Activated T-cell treated with anti-CD3 and anti-CD28 coated beads, Interleukin-2, amount 50 U/mL, for 24 hours (primary cell): ENCODE measurements at places on chromosomes 2 and 18.
A peak's percentile ranks its signal among the peaks of the same experiment; 100 is the strongest.

- no peak for DNase-seq
Measured at GRCh38 chr2:196983934-196984333, 57.4 kb upstream of the PGAP1 start.

- no peak for DNase-seq
Measured at GRCh38 chr2:197813093-197813787, 8.8 kb downstream of the PLCL1 start.

GRCh38 chr2:135798275-135798705 is 38.7 kb downstream of the LCT start:
- no peak for DNase-seq

GRCh38 chr18:37309059-37309458 is 256.5 kb downstream of the CELF4 start:
- no peak for DNase-seq

GRCh38 chr2:219636941-219637841 is 9.8 kb downstream of the SLC4A3 start:
- no peak for DNase-seq

DNA sequence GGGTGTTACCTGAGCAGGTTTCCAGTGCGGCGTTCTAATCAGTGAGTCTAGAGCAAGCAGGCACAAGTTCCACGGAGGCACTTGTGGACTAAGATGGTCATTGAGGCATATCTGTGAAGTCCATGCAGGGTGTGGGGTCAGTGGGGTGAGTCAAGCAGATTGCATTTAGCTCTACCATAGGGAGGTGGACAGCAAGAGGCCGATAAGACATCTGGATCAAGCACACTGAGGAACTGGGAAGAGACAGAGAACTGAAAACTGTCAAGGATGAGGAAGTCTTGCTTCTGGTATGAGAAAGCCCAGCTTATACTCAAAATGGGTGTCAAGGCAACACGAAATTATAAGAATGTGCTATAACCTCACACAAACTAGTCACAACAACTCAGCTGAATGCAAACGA is 61.2 kb upstream of the SLC39A10 start:
- no peak for DNase-seq

DNA sequence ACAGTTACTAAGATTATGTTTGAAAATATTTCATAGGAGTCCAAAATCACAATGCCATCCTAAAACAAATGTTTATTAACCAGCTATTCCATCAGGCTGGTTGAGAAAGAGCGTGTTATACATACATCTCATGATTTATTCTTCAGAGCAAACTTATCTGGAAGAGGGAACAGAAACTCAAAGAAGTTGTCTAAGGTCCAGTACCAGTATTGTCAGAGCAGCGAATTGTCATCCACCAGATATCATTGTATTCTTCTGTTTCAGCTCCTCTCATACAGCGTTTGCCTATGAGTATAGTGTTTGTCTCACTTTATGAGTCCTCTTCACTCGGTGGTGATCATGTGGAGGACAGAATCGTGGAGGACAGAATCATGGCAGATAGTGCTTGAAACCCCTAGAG is 238.2 kb downstream of the OSR1 start:
- DNase-seq: no peak

- no peak for DNase-seq
Measured at GRCh38 chr2:144519934-144520731, at the start of gene ZEB2. TSS of gene ZEB2 (minus strand) at chr2:144520119. CDS start at chr2:144517350, 2,769 bp downstream.

- DNase-seq: no peak
Measured at GRCh38 chr2:217163987-217164386, 304.1 kb upstream of the TNP1 start.

DNA sequence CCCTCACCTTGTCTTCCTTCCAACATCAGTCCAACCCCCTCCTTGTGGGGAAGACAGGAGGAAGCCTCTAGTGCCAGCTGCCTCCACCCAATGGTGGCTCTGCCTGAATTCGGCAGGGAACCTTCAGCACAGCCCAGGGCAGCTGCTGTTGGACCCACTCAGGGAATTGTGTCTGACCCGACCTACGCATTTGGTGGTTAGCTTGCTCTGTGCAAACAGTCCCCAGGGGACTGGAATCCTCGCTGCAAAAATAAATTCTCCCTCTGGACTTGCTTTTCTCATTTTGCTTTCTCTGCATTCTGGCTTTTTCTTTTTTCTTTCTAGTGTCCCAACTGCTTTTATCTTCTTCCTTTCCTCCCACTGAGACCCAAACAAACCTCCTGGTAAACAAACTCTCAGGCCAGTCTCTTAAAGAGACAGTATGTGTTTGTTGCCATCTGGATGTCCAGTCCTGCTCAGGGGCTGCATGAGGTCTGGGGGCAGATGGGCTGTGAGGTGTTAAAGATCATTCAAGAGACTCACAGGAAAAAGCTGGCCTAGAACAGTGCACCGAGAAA is 137.7 kb upstream of the HAAO start:
- no peak for DNase-seq

DNA sequence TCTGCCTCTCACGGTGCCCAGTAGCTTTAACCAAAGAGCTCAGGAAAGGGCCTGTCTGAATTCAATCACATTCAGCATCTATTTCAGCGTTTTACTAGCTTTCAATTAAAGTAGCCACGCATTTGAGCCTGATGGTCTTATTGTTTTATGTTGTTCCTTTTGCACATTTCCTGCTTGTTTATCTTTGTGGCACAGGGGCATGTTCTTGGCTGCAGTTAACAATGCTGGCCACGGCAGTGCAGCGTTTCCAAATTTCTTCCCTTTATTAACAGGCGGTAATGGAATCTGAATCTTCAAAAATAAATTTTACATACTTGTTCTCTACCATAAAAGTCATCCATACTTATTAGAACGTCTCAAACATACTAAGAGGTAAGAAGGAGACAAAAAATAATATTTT is 46.2 kb downstream of the HPCAL1 start:
- no peak for DNase-seq

DNA sequence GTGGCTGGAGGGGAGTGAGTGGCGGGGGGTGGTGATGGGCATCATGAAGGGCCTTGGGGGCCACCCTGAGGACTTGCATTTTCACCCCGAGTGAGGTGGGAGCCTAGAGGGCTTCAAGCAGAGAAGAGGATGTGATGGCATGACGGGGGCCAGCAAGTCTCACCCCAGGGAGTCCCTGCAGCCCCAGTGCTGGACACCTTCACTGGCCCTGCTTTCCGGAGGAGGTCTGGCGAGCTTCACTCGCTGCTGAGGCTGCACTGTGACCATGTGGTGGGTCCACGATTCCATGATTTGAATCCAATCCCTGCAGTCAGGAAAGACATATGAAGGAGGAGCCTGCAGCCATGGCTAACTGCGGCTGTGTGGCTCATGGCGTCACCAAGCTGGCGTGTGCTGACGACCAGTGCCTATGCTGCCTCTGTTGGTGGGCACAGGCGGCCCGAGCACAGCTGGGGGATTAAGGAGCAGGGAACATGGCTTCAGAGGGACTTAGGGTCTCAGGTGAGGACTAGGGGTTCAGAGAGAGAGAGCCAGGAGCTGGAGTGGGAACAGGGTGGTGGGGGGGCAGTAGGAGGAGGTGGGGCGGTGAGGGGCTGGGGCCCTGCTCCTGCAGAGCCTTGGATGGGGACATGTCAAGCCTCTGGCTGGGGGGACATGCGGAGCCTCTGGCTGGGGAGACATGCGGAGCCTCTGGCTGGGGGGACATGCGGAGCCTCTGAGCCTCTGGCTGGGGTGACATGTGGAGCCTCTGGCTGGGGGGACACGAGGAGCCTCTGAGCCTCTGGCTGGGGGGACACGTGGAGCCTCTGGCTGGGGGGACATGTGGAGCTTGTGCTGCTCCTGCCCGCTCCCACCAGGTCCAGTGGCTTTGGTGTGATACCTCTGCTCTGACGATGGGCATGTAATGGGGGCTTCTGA is 3.6 kb downstream of the ZAP70 start:
- DNase-seq: peak; percentile 51

DNA sequence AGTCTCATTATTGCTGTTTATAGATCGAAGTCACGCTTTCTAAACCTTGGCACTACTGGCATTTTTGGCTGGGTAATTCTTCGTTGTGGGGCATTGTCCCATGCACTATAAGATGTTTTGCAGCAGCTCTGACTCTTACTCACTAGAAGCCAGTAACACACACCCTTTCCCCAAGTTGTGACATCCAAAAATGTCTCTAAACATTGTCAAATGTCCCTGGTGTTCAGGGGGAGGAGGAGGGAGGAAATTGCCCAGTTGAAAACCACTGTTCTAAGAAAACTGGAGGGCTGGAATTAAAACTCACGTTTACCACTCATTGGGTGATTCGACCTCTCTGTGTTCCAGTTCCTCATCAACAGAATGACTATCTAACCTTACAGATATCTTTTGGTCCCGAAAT is 115.7 kb upstream of the KLF7 start:
- no peak for DNase-seq

DNA sequence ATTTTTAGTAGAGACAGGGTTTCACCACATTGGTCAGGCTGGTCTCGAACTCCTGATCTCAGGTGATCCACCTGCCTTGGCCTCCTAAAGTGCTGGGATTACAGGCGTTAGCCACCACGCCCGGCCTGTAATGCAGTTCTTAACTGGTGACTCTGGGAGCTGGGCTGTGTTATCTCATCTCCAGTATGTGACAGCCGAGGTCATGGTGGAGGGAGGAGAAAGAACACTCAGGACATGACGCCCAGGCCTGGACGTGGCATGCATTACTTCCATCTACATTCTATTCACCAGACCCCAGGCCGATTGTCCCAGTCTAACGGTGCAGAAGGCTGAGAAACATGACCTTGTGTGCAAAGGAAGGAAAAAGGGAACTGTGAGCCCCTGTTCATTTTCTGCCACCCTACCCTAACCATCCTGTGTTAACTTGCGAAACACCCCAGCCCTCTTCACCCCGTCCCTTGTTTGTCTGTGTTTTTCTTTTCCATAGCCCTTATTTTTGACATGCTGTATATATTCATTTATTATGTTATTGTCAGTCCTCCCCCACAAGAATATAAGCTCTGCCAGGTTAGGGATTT is 88.1 kb upstream of the ASAP2 start:
- no peak for DNase-seq

GRCh38 chr2:240298117-240298790 is 137.2 kb upstream of the GPC1 start:
- no peak for DNase-seq

GRCh38 chr2:234571620-234572407 is 74.9 kb upstream of the ARL4C start:
- DNase-seq: no peak

DNA sequence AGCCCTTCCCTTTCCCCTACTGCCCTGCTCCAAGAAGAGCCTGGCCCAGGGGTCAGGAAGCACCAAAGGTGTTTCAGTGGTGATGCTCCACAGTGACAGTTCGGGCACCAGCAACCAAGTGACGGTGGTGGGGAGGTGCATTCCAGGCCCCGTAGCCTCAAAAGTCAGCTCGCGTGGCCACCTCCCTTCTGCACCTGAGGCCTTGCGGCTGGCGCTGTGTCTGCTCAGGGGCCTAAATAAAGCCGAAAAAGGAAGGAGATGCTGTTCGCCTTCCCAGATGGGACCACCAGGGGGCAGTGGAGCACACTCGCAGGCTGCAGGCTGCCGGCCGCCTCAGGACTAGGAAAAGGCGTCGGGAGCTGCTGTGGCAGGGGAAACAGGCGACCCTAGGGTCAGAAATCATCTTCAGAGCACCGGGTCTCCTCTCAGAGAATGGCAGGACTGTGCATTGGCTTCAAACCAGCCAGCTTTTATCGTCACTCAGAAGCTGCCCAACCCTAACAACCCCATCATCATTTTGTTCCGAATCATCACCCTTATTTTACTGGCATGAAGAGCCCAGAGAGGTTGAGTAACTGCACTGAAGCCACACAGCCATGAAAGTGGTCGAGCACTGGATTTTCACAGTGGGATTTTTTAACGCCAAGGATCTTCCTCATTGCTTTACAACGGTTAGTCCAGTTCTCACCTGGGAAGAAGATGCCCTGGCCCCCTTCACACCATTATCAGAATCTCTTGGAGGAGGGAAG is 213.0 kb upstream of the CELF4 start:
- DNase-seq: peak; percentile 43

- no peak for DNase-seq
Measured at GRCh38 chr2:141316606-141317005, 814.2 kb downstream of the LRP1B start.

DNA sequence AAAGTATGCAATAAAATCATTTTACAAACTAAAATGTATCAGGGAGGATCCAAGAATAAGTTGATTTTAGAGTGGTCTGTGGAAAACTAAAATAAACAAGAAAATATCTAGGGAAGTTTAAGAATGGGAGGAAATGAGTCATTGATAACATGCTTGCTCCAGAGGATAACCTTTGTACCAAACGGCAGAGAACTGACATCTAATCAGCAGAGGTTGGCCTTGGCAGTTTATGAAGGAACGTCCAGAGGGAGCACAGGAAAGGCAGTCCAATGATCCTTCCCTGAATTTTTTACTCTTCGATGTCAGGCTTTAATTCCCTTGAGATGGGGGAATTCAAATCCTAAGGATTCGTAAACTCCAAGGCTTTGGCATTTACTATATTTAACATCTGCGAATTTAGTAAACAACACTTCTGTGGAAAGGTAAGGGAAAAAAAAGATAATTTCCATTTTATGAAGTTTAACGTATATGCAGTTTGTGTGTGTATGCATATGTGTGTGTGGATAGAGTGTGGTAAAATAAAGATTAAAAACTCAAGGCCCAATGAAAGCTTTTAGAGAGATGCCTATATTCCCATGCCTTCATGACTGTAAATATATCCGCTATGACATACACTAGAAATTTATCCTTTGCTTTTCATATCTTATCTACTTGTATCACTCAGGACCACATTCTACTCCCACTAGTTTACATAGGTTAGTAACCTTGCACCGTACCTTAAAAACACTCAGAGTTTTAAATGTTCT is 8.7 kb upstream of the INPP1 start:
- DNase-seq: no peak

DNA sequence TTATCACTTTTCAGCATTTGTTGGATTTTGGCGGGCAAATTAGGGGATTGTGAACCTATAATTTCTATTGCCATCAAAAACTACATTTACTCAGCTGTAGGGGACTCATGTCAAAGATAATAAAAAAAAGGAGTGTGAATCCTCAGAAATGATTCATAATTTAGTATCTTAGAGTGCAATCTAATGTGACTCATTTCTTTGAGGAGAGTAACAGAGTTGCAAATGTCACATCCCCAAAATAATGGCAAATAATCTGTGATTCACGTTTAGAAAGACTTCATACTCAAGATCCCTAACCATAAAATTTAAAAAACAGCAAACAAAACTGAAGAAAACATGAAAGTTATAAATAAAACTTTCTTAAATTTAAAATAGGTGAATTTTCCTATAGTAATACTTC is 373.0 kb downstream of the CDH2 start:
- DNase-seq: no peak
